ENCODE measurements at places on chromosomes 1 and 21.

DNA sequence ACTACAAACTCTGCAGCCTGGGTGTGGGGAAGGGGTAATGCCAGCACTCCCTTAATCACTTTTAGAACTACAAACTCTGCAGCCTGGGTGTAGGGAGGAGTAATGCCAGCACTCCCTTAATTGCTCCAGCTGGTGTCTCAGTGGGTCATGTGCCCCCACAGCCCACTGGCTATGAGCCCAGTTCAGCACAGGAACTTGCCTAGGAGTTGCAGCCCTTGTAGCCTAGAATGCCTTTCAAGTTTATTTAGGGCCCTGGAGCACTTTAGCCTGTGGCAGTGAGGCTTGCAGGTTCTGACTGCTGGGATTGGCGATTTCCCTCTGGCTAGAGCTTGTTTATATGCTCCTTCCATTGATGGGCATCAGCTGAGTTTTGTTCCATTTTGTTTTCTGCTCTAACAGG is 17.1 kb downstream of the VN1R5 start:
- no peak for DNase-seq

DNA sequence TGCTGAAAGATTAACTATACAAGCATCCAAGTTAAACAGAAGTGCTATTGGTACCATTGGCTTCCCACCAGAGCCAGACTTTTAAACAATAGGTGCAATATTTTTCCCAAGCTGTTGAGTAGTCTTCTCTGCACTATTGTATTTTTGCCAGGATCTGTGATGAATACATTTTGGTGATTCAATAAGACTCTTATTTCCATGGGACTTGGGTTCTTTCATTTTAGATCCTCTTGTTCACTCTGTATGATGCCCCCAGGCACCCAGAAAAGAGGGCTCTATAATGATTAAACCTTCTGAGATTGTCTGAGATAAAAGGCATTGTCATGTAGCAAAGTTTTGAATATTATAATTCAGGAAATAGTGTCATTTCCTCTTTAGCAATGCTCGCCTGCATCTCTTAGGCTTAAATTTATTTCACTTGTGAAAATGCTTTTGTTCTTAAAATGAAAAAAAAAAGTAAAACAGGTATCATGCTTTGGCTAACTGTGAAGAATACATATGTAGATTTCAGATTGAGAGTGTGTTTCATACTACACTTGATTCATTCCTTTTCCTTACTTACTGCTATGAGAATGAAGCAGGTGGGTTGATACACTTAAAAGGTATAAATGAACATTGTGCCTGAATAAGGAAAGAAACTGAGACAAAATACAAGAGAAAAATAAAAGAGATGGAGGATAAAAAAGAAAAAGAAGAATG is 275.0 kb downstream of the HMCN1 start:
- DNase-seq = no peak

DNA sequence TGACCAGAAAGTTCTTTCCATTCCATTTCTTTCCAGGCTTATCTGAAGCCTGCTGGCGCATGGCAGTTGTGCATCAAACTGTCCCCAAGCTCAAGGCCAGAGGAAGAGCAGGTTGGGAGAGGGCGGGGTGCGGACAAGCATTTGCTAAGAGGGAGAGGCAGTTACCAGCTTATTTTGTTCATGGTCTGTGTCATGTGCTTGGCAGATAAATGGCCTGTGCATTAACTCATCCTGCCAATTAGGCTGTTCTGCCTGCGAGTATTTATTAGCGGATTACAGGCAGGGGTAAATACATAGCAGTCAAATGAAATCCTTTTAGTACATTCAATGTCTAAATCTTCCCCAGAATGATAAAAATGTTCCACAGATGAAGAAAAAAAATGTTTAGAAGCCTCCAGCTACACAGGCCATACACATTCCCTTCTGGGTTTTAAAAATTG is 48.9 kb upstream of the B3GALNT2 start:
- no peak for DNase-seq

- no peak for DNase-seq
Measured at GRCh38 chr1:175788586-175789252, 45.3 kb upstream of the TNR start.

- no peak for DNase-seq
Measured at GRCh38 chr21:20308586-20309315, 689.5 kb upstream of the NCAM2 start.

GRCh38 chr1:71583756-71584155 is 502.9 kb upstream of the ZRANB2 start:
- DNase-seq = no peak

DNA sequence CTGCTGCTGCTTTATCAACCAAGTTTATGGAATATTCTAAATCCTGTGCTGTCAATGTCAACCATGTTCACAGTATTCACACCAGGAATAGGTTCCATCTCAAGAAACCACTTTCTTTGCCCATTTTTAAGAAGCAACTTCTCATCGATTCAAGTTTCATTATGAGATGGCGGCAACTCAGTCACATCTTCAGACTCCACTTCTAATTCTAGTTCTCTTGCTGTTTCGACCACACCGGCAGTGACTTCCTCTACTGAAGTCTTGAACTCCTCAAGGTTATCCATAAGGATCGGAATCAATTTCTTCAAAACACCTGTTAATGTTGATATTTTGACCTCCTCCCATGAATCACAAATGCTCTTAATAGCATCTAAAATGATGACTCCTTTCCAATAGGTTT is 39.7 kb upstream of the IFNLR1 start:
- DNase-seq = no peak

- DNase-seq = no peak
Measured at GRCh38 chr1:12143631-12144155, 23.1 kb upstream of the TNFRSF1B start.

- no peak for DNase-seq
Measured at GRCh38 chr1:111602974-111603373, 16.6 kb upstream of the RAP1A start.

DNA sequence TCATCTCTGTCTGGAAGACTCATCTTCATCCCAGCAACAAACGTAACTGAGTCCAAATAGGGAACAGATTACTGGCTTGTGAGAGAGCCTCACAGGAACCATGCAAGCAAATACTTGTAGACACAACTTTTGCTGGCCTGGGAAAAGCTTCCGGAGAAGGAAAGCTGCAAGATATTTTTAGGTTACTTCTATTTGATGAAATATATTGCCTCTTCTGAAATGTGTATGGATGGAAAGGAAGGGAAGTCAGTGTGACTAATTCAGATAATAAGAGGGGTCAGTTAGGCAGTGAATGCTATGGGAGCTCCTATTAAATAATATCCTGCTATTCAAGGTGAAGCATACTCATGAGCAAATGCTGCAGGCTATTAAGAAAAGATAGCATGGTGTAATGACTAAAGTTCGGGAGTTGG is 20.4 kb upstream of the FGGY start:
- DNase-seq = no peak

DNA sequence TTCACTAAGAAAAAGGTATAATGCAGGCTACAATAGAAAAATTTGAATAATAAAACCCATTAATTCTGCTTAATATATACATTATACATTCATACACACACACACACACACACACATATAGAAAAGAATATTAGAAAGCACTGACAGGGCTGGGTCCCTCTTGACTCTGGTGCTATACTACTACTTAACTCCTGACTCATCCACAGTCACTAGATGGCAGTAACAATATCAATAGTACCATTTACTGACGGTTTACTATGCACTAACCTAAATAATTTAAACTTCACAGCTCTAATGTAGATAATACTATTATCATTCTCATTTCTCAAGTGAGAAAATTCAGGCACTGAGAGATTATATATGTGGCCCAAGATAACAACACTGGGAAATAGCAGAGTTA is 87.5 kb downstream of the COP1 start:
- no peak for DNase-seq

- DNase-seq = no peak
Measured at GRCh38 chr1:30386156-30386926, 337.0 kb downstream of the MATN1 start.

DNA sequence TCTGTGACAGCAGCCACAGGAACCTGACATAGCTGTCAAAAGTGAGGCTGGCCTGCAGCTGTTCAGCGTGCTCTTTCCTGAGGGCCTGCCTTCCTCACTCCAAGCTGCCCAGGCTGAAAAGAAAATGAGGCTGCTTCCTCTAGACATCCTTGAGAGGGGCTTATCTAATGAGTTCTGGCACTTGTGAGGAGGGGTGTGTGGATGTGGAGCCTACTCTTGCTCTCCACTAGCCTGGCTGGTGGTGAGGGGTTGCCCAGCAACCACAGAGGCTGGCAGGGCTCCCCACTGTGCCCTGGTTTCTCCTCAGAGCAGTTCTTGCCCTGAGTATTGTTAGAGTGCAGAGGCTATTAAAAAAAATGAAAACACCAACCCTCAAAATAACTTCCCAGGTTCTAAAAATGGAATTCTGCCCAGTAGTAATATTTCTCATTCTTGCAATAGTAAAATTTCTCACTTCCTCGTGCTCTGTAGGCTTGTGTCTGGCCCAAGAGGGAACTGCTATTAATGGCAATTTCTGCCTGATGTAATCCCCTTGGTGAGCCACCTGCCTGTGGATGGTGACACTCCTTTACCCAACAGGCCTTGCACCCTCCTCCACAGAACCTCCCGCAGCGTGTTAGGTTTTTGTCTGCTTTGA is 52.6 kb upstream of the EPS8L3 start:
- DNase-seq = no peak

GRCh38 chr1:94901841-94902240 is 25.1 kb downstream of the CNN3 start:
- no peak for DNase-seq

- no peak for DNase-seq
Measured at GRCh38 chr21:32958288-32959002, 67.3 kb upstream of the OLIG2 start.

DNA sequence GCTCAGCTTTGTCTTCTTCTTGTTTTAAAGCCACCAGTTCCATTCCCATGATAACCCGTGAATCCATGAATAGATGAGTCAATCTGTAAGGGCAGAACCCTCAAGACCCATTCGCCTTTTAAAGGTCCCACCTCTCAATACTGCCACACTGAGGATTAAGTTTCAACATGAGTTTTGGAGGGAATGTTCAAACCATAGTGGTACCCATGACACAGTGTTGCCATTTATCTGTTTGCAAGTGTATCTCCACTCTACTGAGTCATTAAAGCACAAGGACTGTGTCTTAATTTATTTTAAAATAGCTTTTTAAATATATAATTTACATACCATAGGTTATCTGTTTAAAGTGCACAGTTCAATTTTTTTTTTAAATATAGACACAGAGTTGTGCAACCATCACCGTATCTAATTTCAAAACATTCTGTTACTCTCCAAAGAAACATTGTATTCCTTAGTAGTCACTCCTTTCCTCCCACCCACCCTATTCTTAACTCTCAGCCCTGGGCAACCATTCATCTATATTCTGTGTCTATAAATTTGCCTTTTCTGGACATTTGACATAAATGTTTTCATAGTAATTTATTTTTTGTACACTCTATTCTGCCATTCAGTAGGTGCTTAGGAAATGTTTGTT is 4.8 kb upstream of the IL24 start:
- no peak for DNase-seq

DNA sequence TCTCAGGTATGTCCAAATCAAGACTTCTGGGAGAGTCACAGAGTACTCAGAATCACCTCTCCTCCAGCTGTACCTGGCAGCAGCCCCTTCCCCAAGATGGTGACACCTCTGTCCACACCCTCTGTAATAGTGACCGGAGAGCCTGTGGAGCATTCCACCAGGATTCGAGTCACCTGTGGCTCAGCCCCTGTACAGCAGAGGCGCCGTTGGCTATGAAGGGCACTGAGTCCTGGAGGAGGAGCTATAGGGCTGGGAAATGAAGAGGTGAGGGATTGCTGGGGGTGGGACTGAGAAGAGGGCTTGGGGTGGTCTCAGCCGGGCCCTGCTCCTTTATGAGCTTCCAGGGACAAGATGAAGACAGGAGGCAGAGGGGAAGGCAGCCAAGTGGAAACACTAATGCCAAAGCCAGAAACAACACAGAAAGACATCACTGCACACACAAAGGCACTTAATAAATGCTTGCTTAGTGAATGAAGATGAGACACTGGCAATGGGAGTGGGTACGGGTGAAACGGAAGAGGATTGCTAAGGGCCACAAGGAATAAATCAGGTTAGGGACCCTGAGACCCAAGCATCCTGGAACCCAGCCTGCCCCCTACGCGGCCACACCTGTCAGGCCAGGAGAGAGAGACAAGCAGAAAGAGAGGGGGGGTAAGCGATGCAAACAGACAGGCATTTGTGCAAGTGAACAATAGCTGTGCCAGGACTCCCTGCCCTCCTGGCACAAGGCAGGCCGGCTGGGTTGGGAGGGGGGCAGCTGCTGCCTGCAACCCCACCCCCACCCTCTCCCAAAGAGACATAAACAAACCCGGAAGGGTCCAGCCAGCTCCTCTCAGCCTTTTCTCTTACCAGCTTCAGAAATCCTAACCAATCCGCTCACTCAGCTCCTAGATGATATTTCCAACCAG is 3.9 kb downstream of the ARHGEF2 start:
- DNase-seq = no peak

DNA sequence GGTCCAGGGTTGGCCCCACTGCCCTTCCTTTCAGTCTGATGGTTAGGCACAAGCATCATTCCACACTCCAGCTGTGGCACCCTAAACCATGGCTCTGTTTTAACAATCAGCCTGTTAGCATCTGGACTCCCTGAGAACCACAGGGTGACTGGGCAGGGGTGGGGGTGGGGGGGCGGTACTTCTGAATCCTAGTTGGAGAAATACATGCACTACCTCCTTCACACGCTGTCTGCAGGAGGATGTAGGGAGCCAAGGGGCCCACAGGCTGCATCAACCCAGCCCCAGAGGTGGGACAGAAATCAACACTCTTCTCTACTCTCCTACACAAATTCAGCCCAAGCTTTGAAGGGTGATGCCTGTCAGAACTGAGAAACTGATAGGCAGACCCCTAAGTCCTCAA is 23.8 kb downstream of the DDX20 start:
- no peak for DNase-seq

DNA sequence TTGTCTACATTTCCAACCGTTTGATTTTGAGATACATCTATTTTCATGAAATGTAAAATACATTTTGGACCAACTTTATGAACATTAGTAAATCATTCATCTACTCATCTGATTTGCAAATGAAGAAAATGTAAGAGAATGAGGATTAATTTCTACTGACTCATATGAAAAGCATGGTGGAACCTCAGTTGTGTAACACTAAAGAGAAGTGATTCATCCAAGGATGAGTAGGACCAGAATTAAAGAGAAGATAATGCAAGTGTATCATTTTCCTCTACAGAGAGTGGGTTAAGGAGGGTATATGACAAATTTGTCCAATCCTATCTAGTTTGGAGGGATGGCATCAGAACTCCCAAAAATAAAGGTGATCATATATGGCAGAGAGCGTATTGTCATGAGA is 1967.6 kb downstream of the MRPL39 start:
- no peak for DNase-seq

GRCh38 chr1:108114033-108114599 is 86.0 kb downstream of the SLC25A24 start:
- DNase-seq = no peak

GRCh38 chr1:55380355-55380970 is 165.3 kb upstream of the USP24 start:
- DNase-seq = no peak

GRCh38 chr1:235012436-235013210 is 116.0 kb downstream of the TOMM20 start:
- DNase-seq = no peak

- no peak for DNase-seq
Measured at GRCh38 chr1:245770156-245770555, 615.4 kb downstream of the KIF26B start.

- no peak for DNase-seq
Measured at GRCh38 chr1:2989976-2990375, 31.3 kb upstream of the ACTRT2 start.

GRCh38 chr1:201039876-201040275 is 16.4 kb upstream of the KIF21B start:
- DNase-seq = no peak

GRCh38 chr1:28087614-28088167 is 719 bp downstream of the EYA3 start:
- no peak for DNase-seq

- DNase-seq = no peak
Measured at GRCh38 chr21:26406526-26406925, 166.6 kb downstream of the CYYR1 start.
